ENCODE measurements at places on chromosomes 3 and 15.

- no peak for DNase-seq
Measured at GRCh38 chr3:107620534-107620933, 97.8 kb downstream of the BBX start.

GRCh38 chr15:43941555-43941954, 114.8 kb downstream of the WDR76 start:
- no peak for DNase-seq

GRCh38 chr3:115626006-115626409, 2.7 kb downstream of the GAP43 start:
- no peak for DNase-seq

GRCh38 chr3:128354788-128355542, 111.7 kb downstream of the DNAJB8 start:
- DNase-seq, result no peak

DNA sequence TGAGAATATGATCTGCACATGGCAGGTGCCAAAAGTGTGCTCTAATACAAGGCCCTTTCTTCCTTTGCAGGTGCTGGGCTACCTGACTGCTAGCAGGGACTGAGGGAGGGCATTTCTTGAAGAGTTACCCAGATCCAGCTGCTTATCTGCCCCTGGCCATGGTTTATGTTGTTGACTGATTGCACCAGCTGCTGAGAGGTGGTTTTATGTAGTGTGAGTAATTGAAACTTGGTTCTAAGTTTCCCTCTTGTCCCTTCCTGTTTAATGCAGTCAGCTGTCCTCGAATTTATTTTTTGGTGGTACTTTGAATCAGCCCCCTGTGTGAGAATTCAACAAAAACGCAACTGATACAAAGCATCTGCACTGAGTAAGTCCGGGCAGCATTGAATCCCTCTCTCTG, 288.3 kb upstream of the C2CD4B start:
- DNase-seq, result no peak

DNA sequence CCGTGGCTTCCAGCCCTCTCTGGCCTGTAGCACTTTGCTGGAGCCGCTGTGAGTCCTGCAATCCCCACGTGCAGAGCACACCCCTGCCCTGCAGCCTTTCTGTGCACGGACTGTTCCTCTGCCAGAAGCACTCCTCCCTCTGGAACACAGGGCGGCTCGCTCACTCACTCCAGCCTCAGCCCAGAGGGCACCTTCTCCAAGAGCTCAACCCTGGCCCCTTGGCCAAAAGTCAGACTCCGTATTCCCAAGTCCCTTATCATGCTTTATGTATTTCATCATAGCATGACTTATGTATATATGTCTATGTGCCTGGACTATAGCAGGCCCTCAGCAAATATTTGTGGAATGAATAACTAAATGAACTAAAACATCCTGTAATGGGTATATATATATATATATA, 63.2 kb downstream of the ASB7 start:
- no peak for DNase-seq

- no peak for DNase-seq
Measured at GRCh38 chr15:45869034-45869668, 234.3 kb downstream of the SQOR start.

GRCh38 chr3:8638994-8639658, 5.5 kb downstream of the SSUH2 start:
- DNase-seq, result no peak

DNA sequence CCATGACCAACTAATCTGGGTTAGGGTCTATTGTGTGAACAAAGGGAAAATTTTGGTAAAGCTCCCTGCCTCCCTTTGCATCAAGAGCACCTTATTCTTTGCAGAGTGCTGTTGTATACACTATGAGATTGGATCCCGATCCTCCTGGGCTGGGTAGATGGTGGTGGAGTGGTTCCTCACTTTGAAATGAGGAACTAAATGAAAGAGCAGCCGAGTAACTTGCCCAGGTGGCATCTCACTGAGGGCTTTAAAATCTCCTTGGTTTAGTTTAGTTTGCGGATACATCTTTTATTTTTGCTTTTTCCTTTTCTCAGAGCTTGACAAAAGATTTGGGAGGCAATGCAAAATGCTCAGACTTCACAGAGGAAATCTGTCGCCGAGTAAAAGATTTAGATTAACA, 19.4 kb downstream of the IDH3A start:
- no peak for DNase-seq

GRCh38 chr3:9172851-9173321, 76.6 kb downstream of the SRGAP3 start:
- DNase-seq, result peak; percentile 34

DNA sequence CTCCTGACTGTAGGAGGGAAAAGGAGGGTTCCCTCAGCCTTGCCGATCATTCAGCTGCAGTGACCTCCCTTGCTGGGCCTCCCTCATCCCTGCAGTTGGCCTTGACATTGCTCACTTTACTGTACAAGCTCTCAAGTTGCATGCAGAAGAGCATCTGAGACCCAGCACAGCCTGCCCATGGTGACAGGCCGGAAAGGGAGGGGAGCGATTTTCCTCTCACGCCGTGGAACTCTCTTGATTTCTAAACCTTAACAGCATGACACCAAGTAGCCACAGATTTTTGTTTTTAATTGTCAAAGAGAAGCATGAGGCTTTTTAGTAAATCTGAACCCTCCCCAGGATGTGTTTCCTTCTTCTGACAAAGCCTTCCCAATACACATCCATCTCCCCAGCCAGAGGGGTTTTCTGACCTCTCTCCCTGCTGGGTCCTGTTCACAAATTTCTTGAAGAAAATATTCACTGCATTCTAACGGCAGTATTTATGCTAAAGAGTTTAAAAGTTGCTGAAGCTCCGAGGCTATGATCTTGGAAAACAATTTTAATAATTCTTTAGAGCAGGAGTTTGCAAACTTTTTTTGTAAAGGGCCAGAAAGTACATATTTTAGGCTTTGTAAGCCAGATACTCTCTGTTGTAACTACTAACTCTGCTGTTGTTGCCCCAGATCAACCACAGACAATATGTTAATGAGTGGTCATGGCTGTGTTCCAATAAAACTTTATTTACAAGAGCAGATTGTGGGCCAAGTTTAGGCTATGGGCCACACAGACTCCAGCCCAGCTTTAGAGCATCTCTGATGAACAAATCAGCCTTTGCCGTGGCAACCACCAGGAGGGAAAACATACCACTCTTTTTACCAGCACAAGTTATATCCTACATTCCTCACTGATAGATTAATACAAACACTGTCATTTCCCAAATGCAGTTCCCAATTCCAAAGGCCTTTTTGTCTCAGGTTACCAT, 34.8 kb downstream of the LMCD1 start:
- DNase-seq, result no peak

DNA sequence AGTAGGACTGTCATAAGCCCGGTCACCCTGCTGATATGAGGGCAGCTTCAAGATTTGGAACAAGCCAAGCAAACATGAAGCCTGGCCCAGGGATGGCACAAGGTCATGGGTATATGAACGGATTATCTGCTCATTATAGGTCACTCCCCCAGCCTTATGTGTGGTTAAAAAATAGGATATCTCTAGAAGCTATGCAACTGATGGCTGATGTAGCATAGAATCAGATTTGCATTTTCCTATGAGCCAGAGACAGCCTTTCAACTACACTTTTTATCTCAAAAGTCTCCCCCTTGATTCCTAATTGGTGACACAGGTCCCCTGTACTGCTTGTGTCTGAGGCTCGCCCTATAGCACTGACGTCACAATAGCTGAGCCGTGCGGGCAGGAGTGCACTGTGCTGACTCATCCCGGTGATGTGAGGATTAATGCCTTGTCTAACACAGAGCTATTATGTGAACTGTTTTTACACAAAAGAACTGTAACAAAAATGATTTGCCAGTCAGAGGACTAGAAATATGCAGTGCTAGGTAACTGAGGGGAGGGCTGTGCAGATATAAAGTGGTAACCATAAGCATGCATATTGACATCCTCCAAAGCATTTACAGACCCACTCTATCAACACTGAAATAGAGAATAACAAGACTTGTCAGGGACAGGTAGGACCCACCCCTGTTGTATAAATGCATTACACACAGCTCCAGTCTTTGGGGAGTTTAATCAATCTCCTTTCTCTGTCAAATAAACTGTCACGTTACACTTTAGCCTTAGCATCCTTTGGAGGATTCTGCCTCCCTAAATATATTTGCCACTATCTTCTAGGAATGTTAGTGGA, 204.9 kb downstream of the TIGIT start:
- DNase-seq, result no peak

GRCh38 chr3:132543011-132543739, 53.9 kb upstream of the ACKR4 start:
- no peak for DNase-seq

- DNase-seq, result no peak
Measured at GRCh38 chr15:53196788-53197187, 406.7 kb upstream of the ONECUT1 start.

DNA sequence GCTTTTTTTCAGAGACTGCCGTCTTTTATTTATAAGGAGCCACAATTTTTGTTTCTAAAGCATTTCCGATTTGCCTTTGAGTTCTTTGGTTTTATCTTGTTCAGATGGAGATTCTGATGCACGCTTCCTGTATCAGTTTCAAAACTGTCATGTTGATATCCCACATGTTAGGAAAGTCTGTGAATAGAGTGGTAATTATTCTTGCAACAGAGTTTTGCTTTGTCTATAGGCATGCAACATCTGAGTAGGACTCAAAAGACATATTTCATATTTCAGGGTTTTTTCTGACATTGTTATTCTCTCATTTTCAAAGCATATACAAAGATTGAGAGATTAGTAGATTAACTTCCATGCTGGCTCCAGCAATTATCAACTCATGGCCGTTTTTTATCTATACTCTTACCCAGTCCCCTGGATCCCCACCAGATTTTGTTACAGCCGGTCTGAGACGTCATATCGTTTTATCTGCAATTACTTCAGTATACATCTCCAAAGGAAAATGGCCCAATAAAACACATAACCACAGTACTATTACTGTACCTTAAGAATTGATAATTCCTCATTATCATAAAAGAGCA, 22.4 kb downstream of the PAQR5 start:
- no peak for DNase-seq

DNA sequence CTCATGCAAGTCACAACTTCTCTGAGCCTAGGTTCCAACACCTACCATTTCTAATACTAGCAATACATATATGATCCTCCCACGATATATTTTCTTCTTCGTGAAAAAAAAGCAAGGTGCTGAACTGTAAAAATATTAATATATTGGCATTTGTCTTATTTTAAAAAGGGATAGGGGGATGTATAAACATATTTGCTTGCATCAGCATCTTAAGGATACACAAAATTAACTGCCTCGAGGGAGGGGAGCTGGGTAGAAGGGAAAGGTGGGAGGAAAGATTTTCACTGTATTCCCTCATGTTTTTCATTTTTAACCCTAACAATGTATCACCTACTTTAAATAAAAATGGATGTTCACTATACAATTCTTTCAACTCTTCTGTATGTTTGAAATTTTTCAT, 1.3 kb downstream of the HACD2 start:
- DNase-seq, result no peak

DNA sequence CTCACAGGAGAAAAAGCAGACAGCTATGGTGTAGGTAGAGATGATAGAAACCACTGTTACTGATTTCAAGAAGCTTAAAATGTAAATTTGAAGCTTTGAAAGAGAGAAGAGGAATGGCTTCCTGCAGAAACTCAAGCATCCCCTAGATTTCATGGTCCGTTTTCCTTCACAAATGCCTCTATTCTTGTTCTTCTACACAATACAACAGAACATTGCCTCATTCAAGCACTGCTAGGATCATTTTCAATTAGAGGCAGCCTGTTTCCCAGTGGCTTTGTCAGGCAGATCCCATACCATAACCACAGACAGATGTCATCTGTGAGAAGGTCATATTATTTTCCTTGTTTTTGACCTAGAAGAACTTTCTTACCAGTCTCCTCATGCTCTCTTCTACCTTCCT, 77.9 kb upstream of the SPRED1 start:
- DNase-seq, result no peak

GRCh38 chr3:5798809-5799208, 611.3 kb downstream of the EDEM1 start:
- no peak for DNase-seq

DNA sequence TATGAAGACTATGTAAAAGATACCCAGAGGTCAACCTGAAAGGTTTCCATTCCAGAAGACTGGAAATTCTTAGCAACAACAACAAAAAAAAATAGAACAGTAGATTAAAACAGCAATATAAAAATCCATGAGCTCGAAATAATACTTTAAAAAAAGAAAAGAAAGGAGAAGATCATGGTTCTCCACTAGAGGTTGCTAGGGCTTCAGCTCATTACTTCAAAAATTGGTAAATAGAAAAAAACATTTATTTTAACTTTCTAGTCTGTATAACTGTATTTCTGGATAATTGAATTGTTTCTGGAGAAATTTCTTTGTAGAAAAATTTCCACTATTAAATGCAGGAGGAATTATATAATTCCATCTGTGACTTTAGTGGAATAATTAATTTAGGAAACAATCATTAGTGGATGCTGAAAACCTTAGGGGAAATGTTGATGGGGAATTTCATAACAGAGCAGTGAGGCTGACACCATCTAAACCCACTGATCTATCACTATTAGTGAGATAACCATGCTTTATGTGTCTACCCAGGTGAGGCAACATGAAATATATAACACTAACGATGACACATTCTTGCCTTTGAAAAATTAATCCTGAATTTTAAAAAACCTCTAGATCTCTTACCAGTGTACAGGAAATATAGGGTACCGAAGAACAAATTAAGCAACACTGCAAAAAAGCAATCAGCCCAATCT, 62.5 kb upstream of the SNRK start:
- DNase-seq, result no peak

- no peak for DNase-seq
Measured at GRCh38 chr3:172258624-172259023, 189.6 kb downstream of the GHSR start.

GRCh38 chr3:159029306-159030026, 227.6 kb downstream of the MFSD1 start:
- no peak for DNase-seq

GRCh38 chr15:67456677-67457529, 64.0 kb upstream of the C15orf61 start:
- DNase-seq, result peak; percentile 67

DNA sequence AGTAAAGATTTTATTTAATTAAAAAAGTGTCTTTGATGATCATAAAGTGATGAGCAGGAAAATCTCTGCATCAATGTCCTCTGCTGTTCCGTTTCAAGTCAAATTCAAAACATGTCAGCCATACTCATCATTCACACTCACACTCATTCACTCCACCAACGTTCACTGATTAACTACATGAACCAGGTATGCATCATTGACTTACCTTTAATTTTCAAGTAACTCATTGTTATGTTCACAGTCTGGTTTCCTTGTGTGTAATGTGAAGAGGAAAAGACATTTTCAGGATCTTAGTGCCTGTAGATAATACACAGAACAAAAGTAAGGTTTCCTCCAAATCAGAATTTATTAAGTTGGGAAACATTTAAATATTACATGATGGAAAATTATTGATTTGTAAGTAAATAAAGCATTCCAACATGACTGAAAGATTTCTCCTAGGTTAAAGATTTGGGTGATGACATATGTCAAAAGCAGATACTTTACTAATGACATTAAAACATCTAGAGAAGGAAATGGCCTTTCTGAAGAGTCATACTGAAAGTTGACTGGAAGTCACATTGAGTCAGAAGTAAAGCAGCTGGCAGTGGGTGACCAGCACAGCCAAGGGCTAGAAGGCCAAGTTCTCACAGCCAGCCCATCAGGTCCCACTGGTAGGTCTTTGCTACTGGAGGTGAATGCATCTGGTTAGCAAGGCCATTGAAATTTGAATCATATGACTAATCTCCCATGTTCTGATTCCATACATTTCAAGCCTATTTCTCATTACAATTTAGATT, 251.9 kb downstream of the CDIN1 start:
- no peak for DNase-seq

Data from anterior cingulate cortex (tissue), 58 donors.